ENCODE measurements at places on chromosomes 6 and 20.

- peak; percentile 26 for DNase-seq
Measured at GRCh38 chr20:19758501-19759331, 658 bp downstream of the RIN2 start.

- no peak for DNase-seq
Measured at GRCh38 chr20:57470666-57471495, 54.1 kb downstream of the CTCFL start.

DNA sequence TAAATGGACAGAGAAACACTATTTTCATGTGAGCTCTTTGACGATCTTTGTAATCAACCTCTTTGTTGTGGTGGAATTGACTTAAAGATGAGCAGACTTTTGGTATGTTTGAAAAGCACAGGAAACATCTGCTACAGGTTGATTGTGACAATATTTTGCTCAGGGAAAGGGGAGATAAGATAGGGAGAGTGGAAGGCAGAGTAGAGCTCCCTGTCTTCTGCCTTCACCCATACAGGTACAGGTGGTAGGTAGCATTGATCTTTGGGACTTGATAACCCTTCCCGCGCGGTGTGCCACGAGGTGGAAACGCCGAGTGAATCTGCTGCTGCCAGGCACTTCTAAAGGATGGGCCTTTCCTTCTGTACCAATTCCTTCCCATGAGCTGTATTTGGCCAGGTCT lies 183.6 kb downstream of the UTRN start:
- no peak for DNase-seq

DNA sequence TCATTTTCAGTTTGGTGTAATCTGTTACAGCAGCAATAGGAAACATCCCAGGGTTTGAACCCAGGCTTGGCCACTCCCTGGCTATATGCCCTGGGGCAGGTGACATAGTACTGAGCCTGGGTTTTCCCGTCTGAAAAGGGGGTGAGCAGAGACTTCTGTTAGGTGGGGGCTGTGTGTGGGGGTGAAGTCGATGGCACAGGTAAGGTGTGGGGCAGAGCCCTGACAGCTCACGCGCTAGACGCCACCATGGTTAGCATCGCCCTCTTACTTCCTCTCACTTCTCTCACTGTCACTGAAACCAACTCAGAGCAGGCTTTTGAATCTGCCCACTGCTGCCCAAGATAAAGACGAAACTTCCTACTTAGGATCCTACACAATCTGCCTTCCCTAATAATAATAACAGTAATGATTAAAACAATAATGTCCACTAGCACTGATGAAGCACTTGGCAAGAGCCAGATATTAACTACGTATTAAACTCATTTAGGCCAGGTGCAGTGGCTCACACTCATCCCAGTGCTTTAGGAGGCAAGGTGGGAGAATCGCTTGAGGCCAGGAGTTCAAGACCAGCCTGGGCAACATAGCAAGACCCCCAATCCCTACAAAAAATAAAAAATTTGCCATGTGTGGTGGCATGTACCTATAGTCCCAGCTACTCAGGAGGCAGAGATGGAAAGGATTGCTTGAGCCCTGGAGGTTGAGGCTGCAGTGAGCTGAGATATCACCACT lies 117.9 kb upstream of the PTPN1 start:
- DNase-seq = no peak

GRCh38 chr6:170293341-170294231 lies 2.7 kb upstream of the DLL1 start:
- DNase-seq = no peak

DNA sequence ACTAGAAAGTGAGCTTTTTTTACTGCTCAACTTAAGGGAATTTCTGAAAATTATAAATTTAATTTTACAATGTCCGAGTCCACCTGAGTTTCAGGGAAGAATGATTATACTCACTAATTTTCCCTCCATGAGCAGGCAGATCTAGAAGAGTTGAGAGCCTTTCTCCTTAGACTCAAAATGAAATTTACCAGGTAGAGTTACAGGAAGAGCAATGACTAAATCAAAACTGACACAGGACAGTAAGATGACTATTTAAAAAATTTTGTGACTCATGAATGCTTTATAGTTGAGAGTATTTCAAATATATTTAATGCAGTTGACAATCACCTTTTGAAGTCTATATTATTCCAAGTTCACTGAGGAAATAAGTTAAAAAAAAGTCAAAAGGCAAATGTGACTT lies 198.1 kb upstream of the NRSN1 start:
- DNase-seq = no peak

GRCh38 chr20:15482525-15482924 lies 1090.7 kb downstream of the KIF16B start:
- no peak for DNase-seq

DNA sequence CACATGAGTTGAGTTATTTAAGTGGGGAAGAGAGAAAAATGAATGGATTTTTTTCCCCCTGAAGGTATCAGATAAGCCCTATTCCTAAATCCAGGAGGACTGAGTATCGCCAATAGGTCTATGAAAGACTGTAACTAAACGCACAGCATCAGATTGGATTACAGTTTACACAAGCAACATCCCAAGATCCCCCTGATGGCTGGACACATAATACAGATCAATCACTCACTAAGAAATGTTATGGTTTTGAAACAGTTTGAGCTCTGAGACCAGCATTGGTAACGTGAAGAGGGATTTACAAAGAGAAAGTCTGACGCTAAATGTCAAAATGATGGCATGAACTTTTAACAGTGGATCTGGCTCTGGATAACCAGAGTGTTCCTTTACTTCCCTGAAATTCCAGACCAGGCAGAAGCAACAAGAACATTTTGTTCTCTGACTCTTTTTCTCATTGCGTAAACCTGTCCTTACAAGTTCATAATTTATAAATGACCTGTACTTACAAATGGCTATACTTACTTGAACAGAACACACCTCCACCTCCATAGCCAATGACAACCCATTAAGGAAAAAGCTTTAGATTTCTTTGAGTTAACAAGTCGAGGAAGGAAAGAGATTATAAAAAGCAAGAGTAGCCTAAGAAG lies 131.8 kb upstream of the BEND3 start:
- DNase-seq = no peak

DNA sequence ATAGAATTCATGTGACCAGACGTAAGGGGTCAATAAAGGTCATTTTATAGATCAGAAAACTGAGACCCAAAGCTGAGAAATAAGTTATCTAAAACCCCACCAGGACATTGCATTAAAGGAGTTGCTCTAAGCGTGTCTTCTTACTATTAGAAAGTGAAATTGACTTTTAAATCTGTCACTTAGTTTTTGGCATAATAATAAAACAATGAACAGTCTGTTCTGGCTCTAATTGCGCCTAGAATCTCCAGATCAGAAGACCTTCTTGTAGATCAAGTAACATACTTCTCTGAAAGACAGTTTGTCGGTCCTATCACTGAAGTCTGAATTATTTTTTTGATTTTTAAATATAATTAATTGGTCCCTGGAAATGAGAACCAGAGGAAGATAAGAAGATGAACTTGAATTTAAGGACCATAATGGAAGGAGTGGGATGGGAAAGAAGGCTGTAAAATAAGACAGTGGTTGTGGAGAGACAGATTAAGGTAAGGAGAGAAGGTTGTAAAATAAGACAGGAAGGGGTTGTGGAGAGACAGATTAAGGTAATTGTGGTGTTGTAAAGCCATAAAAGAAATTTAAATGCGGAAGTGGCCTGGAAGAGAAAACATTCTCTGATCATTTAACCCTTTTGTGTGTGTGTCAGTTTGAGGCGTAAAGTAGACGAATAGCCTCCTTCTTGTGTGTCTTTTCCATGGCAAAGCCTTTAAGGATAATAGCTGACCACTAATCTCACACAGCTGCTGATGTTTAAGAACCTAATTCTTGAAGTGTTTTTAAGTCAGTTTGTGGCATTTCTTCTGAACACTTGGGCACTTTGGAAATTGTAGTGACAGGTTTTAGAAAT lies 20.1 kb downstream of the TOP1 start:
- DNase-seq = peak; percentile 22

GRCh38 chr6:14986370-14986769 lies 259.5 kb upstream of the JARID2 start:
- no peak for DNase-seq

- no peak for DNase-seq
Measured at GRCh38 chr20:15396026-15396425, 1058.6 kb upstream of the FLRT3 start.

DNA sequence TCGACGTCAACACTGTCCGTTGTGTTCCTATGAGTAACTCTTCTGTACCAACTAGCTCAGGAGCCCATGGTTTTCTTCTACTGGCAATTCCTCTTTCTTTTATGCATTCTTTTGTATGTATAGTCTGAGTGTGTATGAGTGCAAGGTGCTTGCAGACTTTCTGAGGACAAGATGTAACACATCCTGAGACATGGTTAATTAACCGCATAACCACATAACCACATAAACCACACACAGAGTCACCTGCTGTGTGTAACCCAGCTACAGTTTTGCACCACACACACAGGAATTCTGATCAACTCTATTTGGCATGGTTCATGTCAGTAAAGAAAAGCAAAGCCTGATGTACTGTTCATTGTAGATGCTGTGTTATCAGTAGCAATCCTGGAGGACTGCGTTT lies 98.6 kb downstream of the DACT2 start:
- no peak for DNase-seq

- no peak for DNase-seq
Measured at GRCh38 chr6:43517505-43518357, 842 bp downstream of the POLR1C start.

GRCh38 chr6:81777586-81778268 lies 25.2 kb upstream of the TENT5A start:
- no peak for DNase-seq

- peak; percentile 78 for DNase-seq
Measured at GRCh38 chr6:1856381-1856780, 246.7 kb downstream of the FOXC1 start.

All from fibroblast of skin of abdomen (primary cell).